ENCODE measurements at places on chromosomes 7 and 10. TPM values are rescaled to one million over a fixed set of nuclear protein-coding genes. Genes with fewer than 3 reads are reported as not detected.

Gene RBM17
- 57.0 TPM for total RNA-seq

Gene RBP3
- total RNA-seq = not detected

Gene SPDYE5
- not detected for total RNA-seq

Gene NKX2-3
- total RNA-seq = not detected

Gene C10orf90
- total RNA-seq = not detected

Gene SERPINE1
- total RNA-seq = 36.3 TPM

Gene PTN
- 1.6 TPM for total RNA-seq

Gene A1CF
- 7.8 TPM for total RNA-seq

Gene EIF5AL1
- total RNA-seq = not detected

Gene GIMAP1
- total RNA-seq = 3.9 TPM

GRCh38 chr10:31100115-31100601 is 68.5 kb upstream of the ZNF438 start:
- H3K36me3 ChIP-seq = no peaks in the 10 kb centered on the region
- H3K4me1 ChIP-seq = no peaks in the 10 kb centered on the region
- H3K27me3 ChIP-seq = no peaks in the 10 kb centered on the region
- H3K27ac ChIP-seq = no peak overlapping the region
- DNase-seq = no peak
- no peak overlapping the region for H3K4me3 ChIP-seq

DNA sequence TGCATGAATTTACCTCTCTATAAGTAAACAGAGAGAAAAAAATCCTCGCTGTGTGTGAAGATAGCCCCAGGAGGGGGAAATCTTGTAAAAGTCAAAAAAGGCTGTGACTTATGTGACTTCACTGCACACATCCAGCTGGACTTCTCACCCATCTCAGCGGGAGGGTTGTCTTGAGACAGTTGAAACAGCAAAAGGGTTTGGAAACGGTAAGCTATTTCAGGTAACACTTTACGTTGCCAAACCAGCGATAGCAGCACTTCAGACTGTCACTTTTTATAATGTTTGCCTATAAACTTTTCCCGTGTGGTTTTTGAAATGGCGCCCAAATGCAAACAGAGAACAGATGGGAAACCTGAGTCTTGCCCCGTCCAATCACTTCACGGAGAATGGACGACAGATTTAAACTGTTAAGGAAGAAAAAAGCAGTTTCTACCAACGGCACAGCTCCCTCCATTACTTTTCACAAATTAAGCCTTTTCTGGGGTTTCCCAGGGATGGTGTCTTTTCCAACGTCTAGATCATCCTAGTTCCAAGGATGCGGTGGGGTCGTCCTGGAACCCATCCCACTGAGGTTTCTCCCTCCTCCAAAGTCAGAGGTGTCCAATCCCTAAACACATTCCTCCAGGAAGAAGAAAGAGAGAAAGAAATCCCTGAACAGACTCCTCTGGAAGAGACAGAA is 25.2 kb downstream of the FGFR2 start:
- H3K4me3 ChIP-seq = no peak overlapping the region
- H3K4me1 ChIP-seq = peaks cover 30% of the 10 kb centered on the region
- no peak overlapping the region for H3K27ac ChIP-seq
- H3K36me3 ChIP-seq = no peaks in the 10 kb centered on the region

GRCh38 chr10:110859206-110859972 is 12.3 kb upstream of the PDCD4 start:
- peak overlapping the region; percentile 95 for H3K27ac ChIP-seq
- peaks cover 77% of the 10 kb centered on the region for H3K4me1 ChIP-seq
- no peaks in the 10 kb centered on the region for H3K36me3 ChIP-seq

GRCh38 chr10:50310560-50311174 is 59.4 kb upstream of the ASAH2 start:
- H3K27me3 ChIP-seq = no peaks in the 10 kb centered on the region
- no peak overlapping the region for H3K4me3 ChIP-seq
- no peaks in the 10 kb centered on the region for H3K4me1 ChIP-seq
- peaks cover 11% of the 10 kb centered on the region for H3K36me3 ChIP-seq

- H3K27ac ChIP-seq = no peak overlapping the region
- no peaks in the 10 kb centered on the region for H3K36me3 ChIP-seq
- H3K27me3 ChIP-seq = no peaks in the 10 kb centered on the region
- no peaks in the 10 kb centered on the region for H3K4me1 ChIP-seq
These were observed 264.1 kb downstream of the PHF14 start for GRCh38 chr7:11237742-11238141.

- no peaks in the 10 kb centered on the region for H3K36me3 ChIP-seq
- H3K27ac ChIP-seq = no peak overlapping the region
- DNase-seq = no peak
- no peak overlapping the region for H3K4me3 ChIP-seq
- no peaks in the 10 kb centered on the region for H3K27me3 ChIP-seq
These were observed 171.9 kb downstream of the ARID5B start for GRCh38 chr10:62073429-62073828.

- H3K27ac ChIP-seq = no peak overlapping the region
- H3K27me3 ChIP-seq = no peaks in the 10 kb centered on the region
- no peaks in the 10 kb centered on the region for H3K36me3 ChIP-seq
- no peak for DNase-seq
These were observed 74.0 kb upstream of the SEC61G start for GRCh38 chr7:54833001-54833467.

GRCh38 chr10:103833731-103834365 is 21.5 kb downstream of the SH3PXD2A start:
- H3K27me3 ChIP-seq = no peaks in the 10 kb centered on the region
- DNase-seq = peak; percentile 75
- no peak overlapping the region for H3K4me3 ChIP-seq
- peaks cover 26% of the 10 kb centered on the region for H3K4me1 ChIP-seq

DNA sequence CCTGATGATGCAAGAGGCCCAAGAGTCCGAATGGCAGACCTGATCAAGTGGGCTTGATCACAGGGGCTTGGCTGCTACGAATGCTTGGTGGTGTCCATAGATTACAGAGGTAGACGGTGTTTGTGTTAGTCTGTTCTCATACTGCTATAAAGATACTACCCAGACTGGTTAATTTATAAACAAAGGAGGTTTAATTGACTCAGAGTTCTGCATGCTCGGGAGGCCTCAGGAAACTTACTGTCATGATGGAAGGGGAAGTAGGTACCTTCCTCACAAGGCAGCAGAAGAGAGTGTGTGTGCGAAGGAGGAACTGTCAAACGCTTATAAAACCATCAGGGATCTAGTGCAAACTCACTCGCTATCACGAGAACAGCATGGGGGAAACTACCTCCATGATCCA is 268.9 kb upstream of the KLF6 start:
- no peaks in the 10 kb centered on the region for H3K27me3 ChIP-seq
- no peak overlapping the region for H3K4me3 ChIP-seq
- DNase-seq = no peak
- H3K27ac ChIP-seq = no peak overlapping the region
- no peaks in the 10 kb centered on the region for H3K36me3 ChIP-seq

DNA sequence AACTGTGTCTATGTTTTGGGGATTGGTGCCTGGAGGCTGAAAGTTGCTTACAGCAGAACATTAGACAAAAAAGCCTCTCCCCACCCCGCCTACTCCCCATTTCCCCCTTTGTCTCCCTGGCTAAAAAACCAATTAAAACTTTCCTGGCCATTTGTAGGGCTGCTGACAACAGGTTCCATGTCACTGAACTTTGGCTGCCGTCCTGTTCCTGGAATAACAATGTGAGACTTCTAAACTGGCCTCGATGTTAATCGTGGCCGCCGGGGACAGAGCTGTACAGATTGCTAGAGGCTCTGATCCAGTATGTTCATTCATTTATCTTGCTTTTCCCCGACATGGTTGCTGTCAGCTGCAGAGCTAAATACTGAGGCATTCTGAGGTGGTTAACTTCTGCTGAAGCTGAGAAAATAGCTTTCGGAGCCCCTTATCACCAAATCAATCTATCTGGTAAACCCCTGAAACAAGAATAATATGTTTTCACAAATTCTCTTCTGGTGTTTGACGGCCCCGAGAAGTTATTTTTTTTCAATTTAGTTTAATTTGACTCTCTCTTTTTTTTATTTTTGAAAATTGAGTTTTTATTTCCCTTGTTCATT is 271.6 kb downstream of the GFRA1 start:
- H3K36me3 ChIP-seq = no peaks in the 10 kb centered on the region
- H3K27me3 ChIP-seq = no peaks in the 10 kb centered on the region
- no peak overlapping the region for H3K27ac ChIP-seq

- no peak overlapping the region for H3K4me3 ChIP-seq
- no peak for DNase-seq
- H3K27me3 ChIP-seq = no peaks in the 10 kb centered on the region
- H3K27ac ChIP-seq = no peak overlapping the region
- no peaks in the 10 kb centered on the region for H3K36me3 ChIP-seq
These were observed 68.0 kb downstream of the PTPRZ1 start for GRCh38 chr7:121940918-121941317.

DNA sequence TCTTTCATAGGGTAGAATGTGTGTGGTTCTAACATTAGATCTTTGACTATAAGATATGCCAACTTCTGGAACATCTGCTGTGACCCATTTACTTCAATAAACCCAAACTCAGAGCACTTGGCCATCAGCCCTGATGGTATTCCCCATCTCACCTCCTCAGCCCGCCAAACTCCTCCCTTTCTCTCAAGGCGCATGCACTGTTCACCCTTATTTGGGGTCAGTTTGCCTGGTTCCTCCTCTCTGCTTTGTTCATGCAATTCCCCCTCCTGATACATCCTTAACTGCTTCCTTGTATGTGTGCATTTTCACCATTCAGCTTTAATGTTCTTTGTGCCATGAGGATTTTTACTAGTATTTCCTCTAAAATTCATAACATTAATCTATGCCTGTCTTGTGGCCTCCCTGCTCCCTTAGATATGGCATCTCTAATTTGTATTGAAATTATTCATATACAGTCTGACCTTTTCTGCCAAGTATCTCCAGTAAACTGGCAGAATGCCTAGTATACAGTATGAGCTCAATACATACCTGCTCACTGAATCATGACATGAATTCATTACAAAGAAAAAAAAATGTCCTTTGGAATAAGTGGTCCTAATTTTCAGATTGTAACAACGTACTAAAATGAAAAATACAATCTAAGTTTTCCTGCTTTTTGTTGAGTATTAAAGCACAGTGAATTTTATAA is 336.8 kb upstream of the IGFBP3 start:
- H3K27me3 ChIP-seq = no peaks in the 10 kb centered on the region
- H3K27ac ChIP-seq = no peak overlapping the region
- no peaks in the 10 kb centered on the region for H3K36me3 ChIP-seq
- H3K4me1 ChIP-seq = no peaks in the 10 kb centered on the region
- no peak for DNase-seq
- H3K4me3 ChIP-seq = no peak overlapping the region

DNA sequence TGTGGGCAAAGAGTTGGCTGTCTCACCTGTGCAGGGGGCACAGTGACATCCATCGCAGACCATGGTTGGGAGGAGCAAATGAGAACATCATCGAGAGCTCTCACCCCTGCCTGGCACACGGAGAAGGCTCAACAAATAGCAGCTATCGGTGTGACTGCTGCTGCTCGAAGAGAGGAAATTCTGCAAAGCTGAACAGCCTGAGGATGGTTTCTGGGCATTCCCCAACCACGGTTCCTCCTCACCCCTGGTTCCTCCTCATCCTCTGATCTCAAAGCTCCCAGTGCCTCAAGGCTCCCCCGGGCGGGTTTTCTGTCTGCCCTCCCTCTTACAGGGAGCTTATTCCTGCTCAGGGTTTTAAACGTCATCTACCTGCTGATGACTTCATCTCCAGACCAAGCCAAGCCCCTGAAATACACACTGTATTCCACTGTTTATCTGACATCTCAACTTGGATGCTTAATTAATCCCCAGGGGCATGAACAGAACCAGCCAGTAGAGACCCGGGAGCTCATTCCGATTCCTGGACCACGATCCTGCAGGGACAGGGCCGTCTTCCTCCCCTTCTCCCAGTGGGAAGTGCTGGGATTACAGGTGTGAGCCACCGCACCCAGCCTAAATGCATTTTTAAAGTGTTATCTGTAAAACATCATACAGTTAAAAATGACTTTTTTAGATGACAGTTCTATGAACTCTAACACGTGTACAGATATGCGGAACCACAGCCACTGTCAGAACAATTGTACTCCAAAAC is 19.5 kb upstream of the NOM1 start:
- no peaks in the 10 kb centered on the region for H3K36me3 ChIP-seq
- peaks cover 31% of the 10 kb centered on the region for H3K4me1 ChIP-seq
- H3K4me3 ChIP-seq = no peak overlapping the region
- no peak overlapping the region for H3K27ac ChIP-seq
- H3K27me3 ChIP-seq = no peaks in the 10 kb centered on the region
